Activated T-helper 1 cell treated with Interleukin-2 at 50 U/mL for 16 hours (primary cell): ENCODE measurements at places on chromosomes 2 and 18.

DNA sequence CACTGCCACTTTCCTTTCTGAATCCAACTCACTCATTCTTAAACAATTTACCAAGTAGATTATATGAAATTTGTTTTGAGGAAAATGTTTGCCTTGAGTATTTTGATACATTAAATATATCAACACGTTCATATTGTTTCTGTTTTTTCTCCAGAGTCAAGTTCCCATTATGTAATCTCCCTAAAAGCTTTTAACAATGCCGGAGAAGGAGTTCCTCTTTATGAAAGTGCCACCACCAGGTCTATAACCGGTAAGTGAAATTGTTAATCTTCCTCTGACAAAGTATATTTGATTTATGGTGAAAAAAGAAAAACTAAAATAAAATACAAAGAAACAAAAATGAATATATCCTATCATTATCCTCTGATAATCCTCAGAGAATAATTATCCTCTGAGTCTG is 838.6 kb downstream of the MBD2 start:
- DNase-seq = no peak

GRCh38 chr18:33837191-33837590 is 259.2 kb downstream of the ASXL3 start:
- DNase-seq = no peak

DNA sequence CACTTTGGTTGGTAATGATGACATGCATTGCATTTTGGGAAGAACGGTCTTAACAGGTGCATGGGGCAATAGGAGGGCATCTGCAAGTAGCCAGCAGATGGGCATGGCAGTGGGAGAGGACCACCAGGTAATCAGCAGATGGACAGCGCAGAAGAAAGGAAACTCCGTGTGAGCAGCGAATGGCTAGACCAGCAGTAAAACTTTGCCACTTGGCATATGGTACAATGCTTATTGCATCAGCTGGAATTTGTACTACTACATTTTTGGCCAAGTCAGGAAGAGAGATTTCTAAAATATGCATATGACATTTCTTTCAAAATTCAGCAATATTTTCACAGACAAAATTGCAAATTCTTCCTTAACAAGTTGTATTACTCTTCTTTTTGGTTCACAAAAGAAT is 768.5 kb downstream of the LRP1B start:
- DNase-seq = no peak

DNA sequence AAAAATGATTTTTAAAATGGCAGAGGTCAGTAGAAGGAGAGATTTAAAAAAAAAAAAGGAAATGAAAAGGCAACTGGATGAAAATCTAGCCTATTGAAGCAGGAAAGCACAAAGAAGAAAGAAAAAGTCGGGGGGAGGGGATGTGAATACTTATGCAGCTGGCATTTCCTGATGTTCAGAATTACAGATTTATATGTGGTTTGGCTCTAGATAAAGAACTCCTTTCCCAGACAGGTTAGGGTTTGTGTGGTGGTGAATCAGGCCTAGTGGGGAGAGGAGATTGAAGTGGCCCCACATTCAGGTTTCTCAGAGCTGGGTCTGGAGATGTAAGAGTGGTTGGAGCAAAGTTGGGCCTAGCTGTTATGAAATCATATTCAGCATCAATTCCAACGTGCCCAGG is 394.4 kb downstream of the FIGN start:
- no peak for DNase-seq

DNA sequence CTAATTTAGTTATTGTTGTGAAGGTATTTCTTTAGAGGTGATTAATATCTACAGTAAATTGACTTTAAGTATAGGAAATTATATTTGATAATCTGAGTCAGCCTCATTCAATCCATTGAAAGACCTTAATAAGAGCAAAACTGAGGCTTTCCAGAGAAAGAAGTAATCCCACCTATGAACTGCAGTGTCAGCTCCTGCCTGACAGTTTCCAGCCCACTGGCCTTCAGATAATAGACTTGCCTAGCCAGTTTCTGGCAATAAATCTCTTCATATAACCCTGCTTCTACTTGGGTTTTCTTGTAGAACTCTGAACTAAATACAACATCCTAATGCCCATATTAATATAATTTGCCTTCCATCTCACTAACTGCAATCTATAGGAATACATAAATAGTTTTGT is 437.9 kb upstream of the UBE2E3 start:
- DNase-seq = no peak

GRCh38 chr18:51429644-51430043 is 232.2 kb upstream of the MEX3C start:
- DNase-seq = no peak

DNA sequence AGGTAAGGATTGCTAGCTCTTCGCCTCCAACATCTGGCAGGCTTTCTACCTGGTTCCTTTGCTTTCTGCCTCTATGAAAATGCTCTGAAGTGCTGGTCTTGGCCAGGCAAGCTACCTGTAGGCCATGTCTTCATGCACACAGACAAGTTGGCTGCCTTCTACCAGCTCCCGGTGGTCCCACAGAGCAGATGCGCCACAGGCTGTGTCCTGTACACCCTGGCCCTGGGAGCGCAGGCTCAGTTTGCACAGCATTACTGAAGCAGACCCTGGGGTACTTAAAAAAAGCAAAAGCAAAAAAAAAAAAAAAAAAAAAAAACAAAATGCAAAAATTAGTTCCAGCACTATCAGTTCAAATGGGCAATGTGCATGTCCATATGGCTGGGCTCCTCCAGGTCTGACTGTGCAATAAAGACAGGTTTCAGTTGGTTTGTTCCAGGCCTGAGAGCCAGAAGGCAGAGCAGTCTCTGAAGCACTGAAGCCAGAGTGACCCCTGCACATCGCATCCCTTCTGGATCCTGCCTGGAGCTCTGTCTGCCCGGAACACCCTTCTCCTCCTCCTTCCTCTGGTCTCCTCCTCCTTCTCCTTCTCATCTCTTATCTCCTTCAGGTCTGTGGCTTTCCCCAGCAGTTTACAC is 288.0 kb upstream of the REV1 start:
- no peak for DNase-seq

DNA sequence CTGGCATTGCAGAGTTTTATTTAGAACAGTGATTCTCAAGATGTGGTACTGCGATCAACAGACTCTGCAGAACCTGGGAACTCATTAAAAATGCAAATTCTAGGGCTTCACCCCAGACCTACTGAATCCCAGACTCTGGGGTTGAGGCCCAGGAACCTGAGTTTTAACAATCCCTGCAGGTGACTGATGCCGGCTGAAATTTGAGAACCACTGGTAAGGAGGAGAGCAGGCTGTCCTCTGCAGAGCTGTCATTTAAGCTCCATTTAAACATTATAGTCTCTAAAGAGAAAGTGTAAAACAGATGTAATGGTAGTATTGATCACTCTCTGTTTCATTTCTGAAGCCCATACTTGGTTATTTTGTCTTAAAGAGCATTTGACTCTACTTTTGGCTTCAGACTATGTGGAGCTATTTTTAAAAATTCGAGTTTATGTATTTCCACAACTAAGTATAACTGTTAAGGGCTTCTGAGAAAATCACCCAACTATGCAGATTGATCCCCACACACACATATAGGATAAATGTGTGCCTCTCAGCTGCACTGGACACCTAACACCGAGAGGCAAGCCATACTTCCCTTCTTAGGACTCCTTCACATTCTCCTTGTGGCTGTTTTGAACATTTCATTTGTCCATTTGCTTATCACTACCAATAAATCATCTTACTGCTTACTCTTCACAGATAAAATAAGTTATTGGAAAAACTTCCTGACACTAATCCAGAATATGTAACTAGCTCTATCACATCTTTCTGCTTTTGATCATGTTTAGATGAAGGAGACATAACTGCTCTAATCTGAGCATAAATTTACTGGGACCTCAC is 487.5 kb downstream of the DLGAP1 start:
- DNase-seq = no peak
